GM18507 (cell line): ENCODE measurements at places on chromosomes 2 and 18.

DNA sequence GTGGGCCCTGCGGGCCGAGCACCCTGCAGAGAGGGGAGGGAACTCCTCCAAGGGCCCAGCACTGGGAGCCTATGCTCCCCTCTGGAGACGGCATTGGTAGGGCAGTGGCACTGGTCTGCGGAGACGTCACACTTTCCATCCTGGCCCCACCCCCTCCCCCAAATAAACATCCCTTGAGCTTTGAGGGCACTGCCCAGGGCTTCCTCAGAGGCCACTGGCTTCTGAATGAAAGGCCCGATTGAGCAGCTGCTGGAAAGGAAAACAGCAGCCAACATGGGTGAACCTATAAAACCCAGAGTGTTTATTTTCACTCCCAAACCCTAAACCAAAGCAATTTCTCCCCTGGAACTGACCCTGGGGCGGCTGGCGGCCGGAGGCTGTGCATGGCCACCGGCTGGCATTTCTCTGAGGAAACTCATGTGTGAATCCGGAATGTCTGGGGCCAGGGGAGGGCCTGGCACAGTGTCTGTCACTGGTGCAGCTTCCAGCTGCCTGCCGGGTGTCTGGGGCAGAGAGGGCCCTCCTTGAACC, 138.9 kb downstream of the DYSF start:
- DNase-seq: no peak

- DNase-seq: no peak
These were observed 24.8 kb upstream of the GBX2 start for GRCh38 chr2:236193026-236193425.

- no peak for DNase-seq
These were observed 157.6 kb downstream of the RDH14 start for GRCh38 chr2:18402831-18403230.

GRCh38 chr2:152720794-152721193, 2.4 kb downstream of the ARL6IP6 start:
- DNase-seq: no peak

- peak; percentile 2 for DNase-seq
These were observed 389.8 kb downstream of the FIGN start for GRCh38 chr2:163345795-163346573.

DNA sequence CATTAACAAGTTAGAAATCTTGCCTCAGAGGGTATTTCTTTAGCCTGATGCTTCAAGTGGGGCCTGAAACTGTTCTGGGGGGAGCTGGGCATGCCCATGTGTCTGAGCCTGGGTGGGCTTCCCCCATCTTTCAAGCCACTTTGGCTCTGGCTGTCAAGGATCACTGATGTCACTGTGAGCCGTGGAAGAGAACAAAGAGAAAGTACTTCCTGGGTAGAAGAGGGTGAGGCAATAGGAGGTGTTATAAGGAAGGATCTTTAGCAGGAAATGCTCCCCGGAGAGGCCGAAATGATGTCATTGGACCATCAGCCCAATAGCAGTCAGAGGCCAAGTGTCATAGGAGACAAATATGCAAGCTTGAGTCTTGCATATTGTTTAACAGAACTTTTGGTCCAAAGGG, 228.4 kb upstream of the MEX3C start:
- DNase-seq: no peak

- no peak for DNase-seq
These were observed 62.3 kb upstream of the C2orf15 start for GRCh38 chr2:99079226-99079625.

GRCh38 chr2:30406853-30407252, 40.2 kb upstream of the LCLAT1 start:
- no peak for DNase-seq

- DNase-seq: no peak
These were observed 49.8 kb downstream of the SLC14A2 start for GRCh38 chr18:45664824-45665763.

DNA sequence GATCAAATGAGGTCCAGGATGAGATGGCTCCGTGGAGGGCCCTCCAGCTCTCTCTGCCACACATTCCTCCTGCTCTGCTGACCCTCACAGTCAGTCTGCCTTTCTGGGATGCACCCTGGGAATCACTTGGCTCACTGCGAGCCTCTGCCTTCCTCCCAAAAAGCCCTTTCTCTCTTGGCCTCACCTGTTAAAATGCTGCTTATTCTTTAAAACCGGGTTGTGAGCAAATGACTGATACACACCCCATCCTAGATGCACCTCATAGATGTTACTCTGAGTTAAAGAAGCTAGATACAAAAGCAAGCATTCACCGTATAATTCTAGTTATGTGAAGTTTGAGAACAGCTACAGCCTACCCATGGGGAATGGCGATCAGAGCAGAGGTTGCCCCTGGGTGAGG, 167.7 kb upstream of the MYCN start:
- DNase-seq: no peak

DNA sequence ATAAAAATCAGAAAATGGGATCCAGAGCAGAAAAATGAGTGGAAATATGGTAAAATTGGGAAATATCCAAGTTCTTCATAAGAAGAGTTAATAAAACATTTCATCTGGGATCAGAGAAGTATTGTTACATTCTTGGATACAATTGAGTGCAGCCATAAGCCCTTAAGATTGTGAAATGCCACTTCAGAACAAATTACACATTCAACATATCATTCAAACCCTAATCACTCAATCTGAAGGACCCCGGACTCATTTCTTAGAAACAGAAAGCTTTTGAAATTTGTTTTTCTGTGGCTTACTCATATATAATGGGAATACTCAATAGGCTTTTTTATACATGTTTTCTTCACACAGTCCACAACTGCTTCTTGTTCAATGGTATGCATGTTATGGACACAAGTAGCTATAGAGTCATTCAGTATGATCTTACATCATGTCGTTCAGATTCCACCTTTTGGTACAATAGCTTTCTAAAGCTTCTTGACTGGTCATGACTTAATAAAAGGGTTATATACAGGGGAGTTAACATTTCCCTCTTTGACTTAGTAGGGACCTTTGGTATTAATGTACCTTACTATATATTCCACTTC, 39.9 kb downstream of the SCN7A start:
- no peak for DNase-seq

GRCh38 chr2:232633413-232634205, at the start of gene EFHD1:
Gene EFHD1, plus strand, starts transcription at chr2:232633604. Its CDS starts 101 bp downstream, at chr2:232633705.
- DNase-seq: no peak

DNA sequence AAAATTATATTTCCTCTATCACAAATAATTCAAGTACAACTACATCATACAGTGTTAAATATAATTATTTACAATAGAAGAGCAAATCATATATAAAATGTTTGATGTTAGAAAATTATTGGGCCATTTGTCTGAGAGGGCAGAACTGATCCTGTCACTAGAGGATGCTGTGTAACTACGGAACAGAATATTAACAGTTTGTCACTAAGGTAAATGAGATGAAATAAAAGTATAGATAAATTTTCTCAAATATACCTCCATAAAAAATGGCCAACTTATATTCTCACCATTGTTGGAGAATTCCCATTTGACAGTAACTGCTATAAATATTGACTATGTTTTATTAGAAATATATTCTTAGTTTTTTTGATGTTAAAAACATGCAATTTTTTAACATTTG, 1067.4 kb upstream of the DDX18 start:
- no peak for DNase-seq

DNA sequence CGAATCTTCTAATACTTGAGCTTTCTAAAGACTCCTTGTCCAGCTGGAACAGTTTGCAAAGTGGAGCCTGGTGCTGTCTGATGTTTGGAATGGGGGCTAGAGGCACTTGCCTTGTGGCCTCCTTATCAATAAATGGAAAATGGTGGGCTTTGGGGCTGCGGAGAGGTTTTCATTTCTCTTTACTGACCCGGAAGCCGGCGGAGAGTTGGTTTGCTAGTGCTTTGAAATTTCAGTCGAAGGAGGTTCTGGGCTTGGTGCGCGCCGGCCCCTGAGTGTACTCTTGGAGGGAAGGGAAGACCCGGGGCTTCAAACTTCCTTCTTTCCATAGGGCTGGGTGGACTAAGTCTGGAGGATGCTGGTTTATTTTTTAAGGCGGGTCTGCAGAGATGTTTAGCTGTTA, 714 bp downstream of the RPIA start:
- no peak for DNase-seq

DNA sequence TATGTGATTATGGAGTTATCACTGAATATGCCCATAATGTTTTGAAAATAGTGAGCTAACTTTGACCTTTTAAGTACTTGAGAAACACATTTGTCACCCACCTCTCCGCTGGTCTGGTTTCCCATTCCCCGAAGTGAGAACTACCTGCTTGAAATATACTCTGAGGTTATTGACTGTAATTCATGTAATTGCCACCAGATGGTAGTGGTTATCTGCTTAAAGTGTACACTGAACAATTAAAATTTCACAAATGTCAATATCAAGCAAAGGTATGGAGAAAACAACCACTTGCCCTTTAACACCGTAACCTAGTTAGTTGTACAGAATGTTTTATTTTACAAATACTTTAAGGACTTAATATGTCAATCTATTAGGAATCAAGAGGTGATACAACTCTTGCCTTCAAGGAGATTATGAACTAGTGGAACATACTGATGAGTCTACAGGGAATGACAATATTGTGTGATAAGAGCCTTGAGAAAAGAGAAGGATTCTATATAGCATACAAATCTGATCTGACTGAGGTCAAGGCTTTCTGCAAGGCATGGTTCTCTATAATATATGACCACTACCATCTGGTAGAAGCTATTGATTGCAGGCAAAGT, 316.8 kb upstream of the KCNH7 start:
- peak; percentile 0 for DNase-seq

DNA sequence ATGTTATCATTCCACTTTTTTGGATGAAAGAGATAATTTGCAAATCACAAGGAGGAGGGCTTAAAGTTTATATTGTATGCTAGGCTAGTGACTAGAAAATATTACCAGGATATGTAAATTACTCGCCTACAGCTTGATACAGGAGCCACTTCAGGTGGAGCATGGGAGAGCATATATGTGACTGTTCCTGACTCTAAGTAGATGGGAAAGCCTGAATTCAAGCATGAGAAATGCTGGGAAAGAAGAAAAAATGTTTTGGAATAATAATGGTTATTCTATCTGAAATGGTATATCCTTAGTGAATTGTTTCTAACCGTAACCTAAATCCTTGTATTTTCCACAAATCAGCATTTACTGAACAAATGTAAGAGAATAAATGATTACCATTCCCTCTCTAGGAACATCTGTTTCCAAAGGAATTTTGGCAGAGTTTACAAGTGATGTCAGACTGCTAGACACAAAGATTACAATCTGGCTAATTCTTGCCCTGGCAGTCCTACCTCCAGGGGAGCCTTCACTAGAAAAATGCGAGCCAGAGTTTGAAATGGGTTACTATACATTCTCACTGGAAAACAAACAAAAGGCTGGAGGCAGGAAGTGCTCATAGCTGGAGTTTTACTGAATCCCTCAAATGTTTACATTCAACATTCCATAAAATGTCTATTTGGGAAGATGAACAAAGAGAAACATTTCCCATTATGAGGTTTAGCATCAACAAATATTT, 129.4 kb upstream of the MAPRE2 start:
- no peak for DNase-seq

- no peak for DNase-seq
These were observed 204 bp downstream of the FAM110C start for GRCh38 chr2:46131-46470.
